ENCODE measurements at places on chromosomes 6 and 20. TPM values are rescaled to one million over a fixed set of nuclear protein-coding genes. Genes with fewer than 3 reads are reported as not detected.

DNA sequence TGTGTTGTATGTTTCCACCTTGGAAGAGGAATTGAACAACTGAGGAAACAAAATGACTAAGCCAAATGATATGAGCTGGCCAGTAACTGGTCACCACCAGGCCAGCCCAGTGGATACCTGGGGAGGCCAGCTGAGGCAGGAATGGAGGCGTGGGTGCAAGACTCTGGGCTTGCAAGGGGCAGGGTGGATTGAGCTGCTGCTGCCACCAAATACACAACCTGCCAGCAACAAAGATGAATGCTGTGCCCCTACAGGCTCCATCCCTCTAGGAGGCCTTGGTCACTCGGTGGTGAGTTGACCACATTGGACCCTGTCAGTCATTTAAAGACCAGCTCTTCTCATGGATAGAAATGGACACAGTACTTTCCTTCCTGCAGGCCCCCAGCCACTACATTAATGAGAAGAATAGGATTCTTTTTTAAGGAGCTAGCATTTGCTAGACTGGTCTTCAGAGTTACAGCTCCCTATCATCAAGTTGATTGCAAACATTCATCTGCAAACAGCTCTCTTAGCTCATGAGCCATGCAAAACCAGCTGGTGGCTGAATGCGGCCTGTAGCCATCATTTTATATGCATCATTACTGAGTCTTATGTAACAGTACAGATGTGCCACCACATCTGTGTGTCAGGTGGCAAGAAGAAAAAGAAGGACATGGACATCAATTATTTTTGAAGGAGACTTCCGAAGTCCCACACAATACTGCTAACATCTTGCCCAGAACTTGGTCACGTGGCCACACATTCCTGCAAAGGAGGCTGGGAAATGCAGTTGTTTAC, 26.3 kb upstream of the SLC22A3 start:
- DNase-seq: no peak

Gene SUMO4
- not detected for total RNA-seq

- no peak for DNase-seq
Measured at GRCh38 chr6:134950482-134950881, 581 bp upstream of the ALDH8A1 start.

- no peak for DNase-seq
Measured at GRCh38 chr6:46628976-46629375, 23.6 kb downstream of the CYP39A1 start.

Gene DACT2
- not detected for total RNA-seq

DNA sequence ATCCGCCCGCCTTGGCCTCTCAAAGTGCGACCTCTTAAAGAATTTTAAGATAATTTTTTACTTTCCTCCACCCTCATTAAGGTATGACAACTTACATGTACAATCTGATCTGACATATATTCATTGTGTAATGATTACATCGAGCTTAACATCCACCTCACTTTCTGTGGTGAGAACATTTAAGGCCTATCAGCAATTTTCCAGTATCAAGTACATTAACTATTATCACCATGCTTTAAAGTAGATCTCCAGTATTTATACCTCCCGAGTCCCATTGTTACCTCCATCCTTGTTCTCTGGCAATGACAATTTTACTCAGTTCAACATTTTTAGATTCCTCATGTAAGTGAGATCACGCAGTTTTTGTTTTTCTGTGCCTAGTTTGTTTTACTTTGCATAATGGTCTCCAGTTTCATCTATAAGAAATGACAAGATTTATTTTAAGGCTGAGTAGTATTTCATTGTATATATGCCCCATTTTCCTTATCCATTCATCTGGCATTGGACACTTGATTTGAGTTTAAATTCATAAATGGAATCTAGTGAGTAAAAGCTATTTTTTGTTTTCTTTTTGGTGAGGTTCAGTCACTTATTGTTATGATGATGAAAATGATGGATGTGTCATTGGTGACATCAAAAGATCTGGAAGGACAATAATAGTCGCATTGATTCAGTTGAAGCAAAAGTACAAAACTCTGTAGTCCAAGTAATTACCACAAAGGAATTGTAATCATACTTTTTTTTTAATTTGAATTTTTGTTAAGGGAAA, 87.0 kb downstream of the OR2B2 start:
- DNase-seq: no peak

Gene TAAR8
- total RNA-seq: not detected

GRCh38 chr20:12270863-12271262, 353.2 kb downstream of the BTBD3 start:
- no peak for DNase-seq

GRCh38 chr6:2940010-2940850, 31.1 kb downstream of the SERPINB6 start:
- no peak for DNase-seq

DNA sequence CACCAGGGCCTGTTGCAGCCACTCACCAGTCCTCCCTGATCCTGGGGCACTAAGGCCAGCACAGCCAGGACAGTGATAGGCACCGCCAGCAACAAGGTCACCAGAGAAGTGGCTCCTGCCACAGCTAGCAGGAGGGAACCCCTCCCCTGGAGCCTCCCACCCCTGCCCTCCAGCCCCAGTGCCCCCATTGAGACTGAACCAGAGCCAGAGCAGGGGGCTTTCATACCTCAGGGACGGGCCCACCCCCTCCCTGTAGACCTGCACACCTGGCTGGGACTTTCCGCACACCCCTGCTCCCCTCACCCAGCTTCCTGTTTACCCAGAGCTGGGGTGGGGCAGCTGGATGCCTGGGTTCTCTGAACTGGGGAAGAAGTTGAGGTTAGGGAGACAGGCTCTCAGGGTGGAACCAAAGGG, at the start of gene LTB:
Gene LTB, minus strand, starts transcription at position 195 of the 414 bp plus-strand sequence. Its CDS starts 7 bp downstream, at position 188.
- no peak for DNase-seq

DNA sequence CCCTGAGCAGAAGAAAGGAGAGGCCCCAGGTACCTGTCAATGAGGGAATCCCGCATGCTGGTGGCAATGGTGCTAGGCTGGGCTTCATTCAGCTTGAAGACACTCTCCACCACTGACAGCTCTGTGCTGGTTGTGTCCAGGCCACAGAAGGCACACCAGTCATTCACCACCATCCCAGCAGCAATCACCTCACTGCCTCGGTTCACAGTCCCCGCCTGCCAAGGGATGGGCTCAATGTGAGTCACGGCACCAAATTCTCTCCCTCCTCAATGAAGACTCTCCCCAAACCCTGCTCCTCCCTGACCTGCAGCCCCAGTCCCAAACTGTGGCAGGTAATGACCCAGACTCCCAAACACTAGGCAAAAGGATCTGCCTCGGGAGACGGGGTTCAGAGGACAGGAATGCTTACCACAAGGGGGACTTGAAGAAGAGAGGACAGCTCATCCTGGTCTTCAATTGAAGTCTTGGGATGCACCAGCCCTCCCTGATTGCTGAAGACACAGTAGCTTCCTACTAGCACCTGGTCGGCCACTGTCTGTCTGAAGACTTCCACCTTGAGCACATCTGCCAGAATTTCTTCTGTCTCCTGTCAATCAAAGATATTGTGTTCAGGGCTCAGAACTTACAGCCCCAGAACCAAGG, 1.7 kb upstream of the MMP24OS start:
- no peak for DNase-seq

Gene SMPD2
- total RNA-seq: 9.3 TPM

Gene TMC2
- not detected for total RNA-seq

- DNase-seq: no peak
Measured at GRCh38 chr6:151140767-151141166, 99.0 kb upstream of the AKAP12 start.

DNA sequence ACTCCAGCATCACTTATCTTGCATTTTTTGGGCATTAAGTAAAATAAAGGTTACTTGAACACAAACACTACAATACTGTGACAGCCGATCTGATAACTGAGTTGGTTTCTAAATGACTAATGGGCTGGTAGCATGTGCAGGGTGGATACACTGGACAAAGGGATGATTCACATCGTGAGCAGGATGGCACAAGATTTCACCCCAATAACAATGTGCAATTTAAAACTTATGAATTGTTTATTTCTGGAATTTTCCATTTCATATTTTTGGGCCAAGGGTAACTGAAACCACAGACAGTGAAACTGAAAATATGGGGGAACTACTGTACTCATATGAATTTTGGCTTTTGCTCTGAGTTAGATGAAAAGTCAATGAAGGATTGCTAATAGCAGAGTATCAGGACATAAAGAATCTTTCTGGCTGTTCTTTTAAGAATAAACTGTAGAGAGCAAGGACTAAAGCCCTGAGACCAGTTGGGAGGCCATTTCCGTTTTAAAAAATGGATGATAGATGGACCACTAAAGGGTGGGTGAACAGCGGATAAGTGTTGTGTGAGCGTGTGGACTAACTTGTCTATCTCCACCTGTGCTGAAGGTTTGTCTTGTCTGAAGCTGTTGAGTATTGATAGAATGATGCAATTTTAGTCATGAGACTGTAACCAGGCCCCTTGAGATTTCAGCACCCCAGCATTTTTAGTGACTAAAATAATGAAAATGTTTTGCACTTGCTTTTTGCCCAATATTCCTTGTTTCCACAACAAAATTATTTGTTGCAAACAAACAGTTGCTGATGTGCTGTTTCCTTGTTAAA, 8.2 kb downstream of the SPINT3 start:
- DNase-seq: no peak

- DNase-seq: no peak
Measured at GRCh38 chr6:129659590-129660345, 50.2 kb downstream of the ARHGAP18 start.

Gene ENPP3
- total RNA-seq: not detected

Gene ZSCAN16
- 1.7 TPM for total RNA-seq

Gene PTCRA
- not detected for total RNA-seq

DNA sequence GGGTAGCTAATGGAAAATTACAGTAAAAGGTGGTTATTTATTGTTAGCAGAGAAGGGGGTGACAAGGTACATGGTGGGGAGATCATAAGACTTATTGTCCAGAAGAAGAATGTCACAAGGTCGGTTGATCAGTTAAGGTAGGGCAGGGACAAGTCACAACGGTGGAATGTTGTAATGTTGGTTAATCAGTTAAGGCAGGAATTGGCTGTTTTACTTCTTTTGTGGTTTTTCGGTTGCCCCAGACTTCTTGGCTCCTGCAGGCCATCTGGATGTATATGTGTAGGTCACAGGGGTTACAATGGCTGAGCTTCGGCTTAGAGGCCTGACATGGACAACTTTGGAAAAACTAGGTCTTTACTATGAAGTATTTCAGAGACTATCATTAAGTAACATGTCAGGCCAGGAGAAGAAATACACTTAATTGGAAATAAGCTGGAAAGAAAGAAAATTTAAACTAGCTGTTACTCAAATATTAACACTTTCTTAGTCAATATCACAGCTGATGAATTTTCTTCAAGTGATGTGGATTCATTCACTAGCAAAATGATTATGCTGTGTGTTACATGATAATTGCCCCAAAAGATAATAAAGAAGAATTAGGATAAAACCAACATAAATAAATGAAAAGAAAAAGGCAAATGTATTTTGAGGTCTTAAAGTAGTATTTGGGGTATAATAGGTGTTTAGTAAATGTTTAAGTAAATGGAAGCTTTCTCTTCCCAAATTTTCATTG, 4.4 kb downstream of the AIG1 start:
- no peak for DNase-seq

- DNase-seq: no peak
Measured at GRCh38 chr6:3188262-3188661, 30.9 kb upstream of the TUBB2A start.

DNA sequence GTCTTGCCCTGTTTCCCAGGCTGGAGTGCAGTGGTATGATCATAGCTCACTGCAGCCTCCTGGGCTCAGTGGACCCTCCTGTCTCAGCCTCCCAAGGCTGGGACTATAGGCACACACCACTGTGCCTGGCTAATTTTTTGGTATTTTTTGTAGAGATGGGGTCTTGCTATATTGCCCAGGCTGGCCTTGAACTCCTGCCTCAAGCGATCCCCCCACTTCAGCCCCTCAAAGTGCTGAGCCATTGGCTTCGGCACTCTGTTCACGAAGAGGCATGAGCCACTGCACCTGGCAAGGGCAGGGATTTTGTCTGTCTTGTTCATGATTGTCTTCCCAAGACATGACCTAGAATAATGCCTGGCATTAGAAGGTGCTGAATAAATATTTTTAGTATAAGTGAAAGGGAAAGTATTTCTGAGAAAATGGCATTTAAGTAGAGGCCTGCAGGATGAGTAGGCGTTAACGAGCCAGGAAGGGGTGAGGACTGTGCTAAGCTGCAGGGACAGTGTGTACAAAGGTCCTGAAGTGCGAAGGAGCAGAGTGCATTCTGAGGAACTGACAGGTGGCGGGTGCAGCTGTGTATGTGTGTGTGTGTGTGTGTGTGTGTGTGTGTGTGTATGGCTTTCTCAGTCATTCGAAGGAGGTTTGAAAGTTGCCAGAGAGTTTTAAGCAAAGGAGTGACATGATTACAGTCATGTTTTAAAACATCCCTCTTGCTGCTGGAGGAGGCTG, 43.0 kb downstream of the VEGFA start:
- DNase-seq: no peak

DNA sequence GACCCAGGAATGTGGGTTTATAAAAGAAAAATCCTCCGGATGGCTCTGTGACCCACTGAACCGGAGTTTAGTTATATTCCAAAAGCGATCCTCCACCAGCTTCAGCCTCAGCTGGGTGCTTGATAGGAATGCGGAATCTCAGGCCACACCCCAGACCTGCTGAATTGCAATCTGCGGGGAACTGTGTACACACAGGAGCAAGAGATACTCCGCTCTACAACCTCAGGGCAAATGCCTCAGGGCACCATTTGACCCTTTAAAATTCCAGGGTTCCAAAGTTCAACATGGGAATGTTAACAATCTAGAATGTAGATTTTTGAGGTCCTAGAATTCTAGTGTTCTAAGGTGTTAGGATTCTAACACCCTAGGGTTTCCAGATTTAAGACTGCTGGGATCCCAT, 10.8 kb downstream of the BPIFA2 start:
- DNase-seq: no peak

Gene CGAS
- total RNA-seq: 14.0 TPM

- DNase-seq: no peak
Measured at GRCh38 chr20:37703035-37703845, 9.4 kb downstream of the CTNNBL1 start.

- DNase-seq: no peak
Measured at GRCh38 chr6:170037541-170038250, 253.2 kb downstream of the DLL1 start.

Gene SLC12A5
- total RNA-seq: 0.15 TPM

DNA sequence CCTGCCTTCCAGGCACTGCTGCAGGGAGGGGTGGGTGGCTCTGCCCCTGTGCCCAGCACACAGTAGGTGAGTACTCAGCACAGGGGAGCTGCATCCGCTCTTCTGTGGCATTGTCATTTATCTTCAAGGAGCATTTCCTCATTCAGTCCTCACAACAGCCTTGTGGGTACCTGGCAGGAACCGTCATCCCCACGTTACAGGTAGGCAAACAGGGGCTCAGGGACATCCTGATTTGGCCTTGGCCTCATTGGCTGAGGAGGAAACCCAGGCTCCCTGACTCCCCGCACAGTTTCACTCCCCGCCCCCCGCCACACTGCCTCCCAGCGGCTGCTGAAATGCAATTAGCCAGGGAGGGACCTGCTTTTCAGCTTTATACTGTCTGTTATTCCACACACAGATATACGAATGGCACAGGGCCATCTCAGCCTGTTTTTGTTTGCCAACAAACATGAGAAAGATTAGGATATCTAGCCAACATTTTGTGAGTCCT, 24.2 kb upstream of the PNPLA1 start:
- DNase-seq: no peak

Gene CHD6
- total RNA-seq: 27.2 TPM

Measured in MG63 (cell line).